Cardiac muscle cell (in vitro differentiated cells and primary cell): ENCODE measurements at places on chromosomes 5 and 9.

DNA sequence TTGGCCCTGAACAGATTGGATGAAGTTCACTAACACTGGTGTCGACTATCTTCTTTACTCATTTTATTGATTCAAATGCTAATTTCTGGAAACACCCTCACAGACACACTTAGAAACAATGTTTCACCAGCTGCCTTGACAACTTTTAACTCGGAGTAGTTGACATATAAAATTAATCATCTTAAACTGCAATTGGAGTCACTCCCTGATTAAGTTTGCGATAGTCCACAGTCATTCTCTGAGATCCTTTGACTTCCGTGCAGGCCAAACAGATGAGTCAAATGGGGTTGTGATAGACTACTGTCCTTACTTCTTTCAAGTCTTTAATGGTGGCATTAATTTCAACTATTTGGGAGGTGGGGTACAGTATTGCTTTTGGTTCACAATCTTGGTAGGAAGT is 114.4 kb upstream of the PCSK1 start:
- no peak for DNase-seq

DNA sequence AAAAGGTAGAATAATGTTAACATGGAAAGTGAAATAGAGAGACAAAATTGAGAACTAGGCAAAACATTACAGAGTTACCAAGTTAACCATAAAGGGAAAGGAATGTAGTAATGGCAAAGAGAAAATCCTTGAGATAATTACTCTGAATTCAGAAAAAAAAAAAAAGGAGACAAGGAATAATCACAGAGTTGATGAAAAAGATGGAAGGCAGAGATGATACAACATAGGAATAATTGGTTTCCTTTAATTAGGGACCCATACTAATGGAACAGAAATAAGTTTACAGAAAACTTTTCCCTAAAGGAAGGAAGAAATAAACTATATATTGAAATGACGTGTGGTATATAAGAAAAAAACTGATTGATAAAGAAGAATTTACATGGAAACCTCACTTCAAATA is 254.1 kb upstream of the FBXL7 start:
- no peak for DNase-seq

- peak; percentile 14 for DNase-seq
These were observed 99.7 kb upstream of the CDKN2B start for GRCh38 chr9:22108581-22109370.

DNA sequence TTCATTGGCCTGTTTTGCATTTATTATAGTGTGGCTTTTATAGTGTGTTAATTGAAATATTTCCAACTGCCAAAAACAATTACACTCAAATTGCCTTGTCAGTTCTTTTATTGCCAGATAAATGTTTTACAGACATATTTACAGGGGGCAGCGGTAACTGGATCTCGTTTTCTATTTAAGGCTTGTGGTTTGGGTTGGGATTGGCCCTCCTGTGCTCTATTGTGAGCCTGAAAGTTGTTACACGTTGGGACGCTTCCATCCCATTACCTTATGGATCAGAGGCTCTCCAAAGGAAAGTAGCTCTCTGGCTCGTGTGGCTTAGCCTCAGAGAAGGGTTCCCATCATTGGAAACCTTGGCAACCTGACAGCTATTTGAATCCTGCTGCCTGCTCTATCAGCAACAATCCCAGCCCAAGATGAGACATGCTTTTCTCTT is 20.8 kb downstream of the DNAI1 start:
- no peak for DNase-seq

DNA sequence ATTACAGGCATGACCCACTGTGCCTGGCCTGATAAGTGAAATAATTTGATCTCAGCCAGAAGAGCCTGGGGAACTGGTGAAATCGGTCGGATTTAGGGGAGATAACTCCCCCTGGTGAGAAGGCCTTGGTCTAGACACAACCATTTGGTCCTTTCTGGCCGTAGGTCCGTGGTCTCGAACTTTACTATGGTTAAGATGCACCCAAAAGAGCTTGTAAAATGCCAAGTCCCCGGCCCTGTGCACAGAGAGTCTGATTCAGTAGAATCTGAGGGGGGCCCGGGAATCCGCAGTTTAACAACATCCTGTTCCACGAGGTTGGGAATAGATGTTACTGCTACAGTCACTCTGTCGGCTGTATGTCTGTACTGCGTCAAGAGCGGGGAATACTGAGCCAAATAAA is 140.7 kb downstream of the C9orf50 start:
- peak; percentile 63 for DNase-seq

DNA sequence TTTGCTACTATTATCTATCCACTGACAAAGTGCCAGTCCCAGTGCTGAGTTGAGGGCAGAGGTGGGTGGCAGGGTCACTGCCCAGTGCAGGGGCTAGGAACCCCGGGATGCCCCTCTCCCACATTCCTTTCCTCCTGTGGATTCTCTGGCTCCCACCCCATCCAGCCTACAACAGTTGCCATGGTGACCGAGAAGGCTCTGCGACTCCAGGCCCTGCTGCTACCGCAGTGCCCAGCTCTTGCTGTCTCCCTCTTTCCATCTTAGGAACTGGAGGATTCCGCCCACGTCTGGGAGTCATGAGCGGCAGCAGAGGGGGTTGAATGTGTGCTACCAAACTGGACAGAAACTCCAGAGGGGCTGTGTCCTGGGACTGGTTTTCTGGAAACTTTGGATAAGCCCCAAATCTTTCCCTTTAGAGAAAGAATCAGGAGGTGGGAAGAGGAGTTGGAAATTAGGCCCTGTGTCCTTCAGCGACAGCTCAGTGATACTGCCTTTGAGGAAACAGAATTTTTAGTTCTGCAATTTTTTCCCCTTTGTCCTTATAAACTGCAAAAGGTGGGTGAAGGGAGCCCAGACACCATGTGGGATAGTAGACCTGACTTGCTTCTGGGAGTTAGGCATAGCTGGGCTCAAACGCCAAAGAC is 20.7 kb upstream of the C5orf47 start:
- DNase-seq = peak; percentile 47

GRCh38 chr5:100615362-100615761 is 80.2 kb downstream of the FAM174A start:
- DNase-seq = no peak

- no peak for DNase-seq
These were observed 76.8 kb upstream of the TRIO start for GRCh38 chr5:14066326-14066725.

- no peak for DNase-seq
These were observed 97.8 kb downstream of the PCDH1 start for GRCh38 chr5:141780240-141780951.

- peak; percentile 49 for DNase-seq
These were observed 47.3 kb upstream of the SUB1 start for GRCh38 chr5:32538031-32538547.

DNA sequence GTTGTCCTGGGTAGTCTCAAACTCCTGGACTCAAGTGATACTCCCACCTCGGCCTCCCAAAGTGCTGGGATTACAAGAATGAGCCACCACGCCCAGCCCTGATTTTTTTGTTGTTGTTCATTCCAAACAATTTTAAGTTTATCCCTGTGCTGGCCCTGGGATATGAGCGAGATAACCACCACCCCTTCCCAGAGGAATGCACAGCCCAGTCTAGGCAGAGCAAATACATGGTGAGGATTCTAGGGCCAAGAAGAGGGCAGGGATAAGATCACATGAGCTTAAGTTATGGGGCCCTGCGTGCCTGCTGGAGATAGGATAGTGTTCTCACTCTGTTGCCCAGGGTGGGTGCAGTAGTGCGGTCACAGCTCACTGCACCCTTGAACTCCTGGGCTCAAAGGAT is 21.0 kb upstream of the TOR1B start:
- DNase-seq = peak; percentile 53

DNA sequence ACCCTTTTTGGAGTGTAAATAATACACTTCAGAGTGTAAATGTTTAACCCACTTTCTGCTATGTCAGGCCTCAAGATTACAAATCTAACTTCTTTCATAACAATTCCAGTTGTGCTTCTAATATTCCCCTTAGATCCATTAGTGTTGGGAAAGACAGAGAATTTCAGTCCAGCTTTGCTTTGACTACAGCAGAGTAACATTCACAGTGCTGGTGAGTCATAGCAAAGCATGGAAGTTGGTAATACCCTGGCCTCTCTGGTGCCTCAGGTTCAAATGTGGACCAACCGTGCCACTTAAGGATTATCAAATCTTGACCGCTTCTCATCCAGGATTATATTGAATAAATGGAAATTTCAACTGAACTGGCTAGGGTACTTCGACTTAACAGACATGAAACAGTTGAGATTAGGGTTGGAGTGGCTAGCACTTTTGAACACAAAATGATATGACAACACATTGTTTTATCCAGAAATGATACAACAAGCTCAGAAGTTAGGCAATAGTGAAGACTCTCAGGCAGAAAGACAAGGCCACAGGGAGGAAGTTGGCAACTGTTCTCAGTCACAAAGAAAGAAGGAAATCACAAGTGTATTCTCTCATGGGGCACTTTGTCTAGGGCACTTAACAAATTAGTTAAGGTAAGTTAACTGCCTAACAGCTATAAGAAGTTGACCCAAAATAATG is 24.4 kb upstream of the RASA1 start:
- DNase-seq = no peak

DNA sequence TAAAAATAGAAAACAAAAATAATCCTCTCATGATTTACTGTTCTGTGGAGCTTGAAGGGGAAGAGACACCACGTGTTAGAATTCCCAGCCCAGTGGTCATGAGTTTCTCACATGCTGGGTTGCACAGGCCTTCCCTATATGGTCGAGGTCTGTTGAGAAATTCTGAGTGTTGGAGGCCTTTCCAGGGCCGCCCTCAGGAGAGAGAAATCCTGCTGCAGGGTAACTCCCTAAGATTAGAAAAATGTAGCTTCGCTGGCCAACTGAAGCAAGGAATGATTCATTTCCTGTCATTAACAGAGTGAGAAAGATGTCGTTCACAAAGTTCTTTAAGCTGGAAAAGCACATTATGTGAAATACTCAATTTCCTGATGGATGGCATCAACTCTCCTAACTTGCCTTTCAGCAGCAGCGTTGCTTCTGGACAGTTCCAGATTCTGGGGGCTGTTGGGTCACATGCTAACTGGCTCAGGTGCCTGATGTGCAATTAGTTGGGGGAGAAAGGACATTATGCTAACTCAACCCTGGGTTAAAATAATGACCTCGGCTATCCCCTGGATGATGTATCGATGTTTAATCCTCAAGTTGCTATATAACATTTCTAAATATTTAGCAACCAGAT is 104.8 kb upstream of the CD180 start:
- peak; percentile 97 for DNase-seq
